Upper lobe of left lung (tissue), 6 donors: ENCODE measurements at places on chromosomes 3 and 15.

DNA sequence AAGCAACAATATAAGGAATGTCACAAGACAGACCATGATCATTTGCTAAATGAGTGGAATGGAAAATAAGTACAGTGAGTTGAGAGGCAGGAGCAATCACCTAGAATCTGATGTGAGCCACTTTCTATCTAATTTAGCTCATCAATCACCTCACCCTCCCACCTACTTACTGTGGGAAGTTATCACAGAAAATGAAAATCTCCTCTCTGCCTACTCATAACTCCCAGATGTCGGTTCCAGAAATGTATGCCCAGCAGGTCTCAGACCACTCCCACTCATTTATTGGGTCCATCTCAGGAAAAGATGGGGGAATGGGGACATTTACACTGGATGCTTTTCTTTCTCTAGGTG lies 270.9 kb downstream of the FHIT start:
- H3K36me3 ChIP-seq, result no peaks in the 10 kb centered on the region
- no peaks in the 10 kb centered on the region for H3K4me1 ChIP-seq
- no peak overlapping the region for H3K4me3 ChIP-seq
- DNase-seq, result no peak
- no peak overlapping the region for H3K27ac ChIP-seq
- H3K27me3 ChIP-seq, result no peaks in the 10 kb centered on the region

DNA sequence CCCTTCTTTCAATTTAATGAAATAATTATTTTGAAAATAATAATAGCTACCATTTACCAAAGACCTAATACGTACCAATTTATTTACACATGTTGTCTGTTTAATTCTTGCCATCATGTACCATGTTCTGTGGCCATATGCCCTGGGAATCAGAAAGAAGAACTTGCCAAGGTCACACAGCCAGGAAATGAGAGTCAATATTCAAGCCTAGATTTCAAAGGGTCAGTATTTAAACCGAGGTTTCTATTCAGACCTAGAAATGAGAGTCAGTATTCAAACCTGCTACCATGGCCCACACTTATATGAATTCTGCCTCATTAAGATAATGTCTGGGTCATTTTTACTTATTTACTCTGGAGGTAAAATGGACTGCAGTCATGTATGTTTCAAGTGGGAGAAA lies 103.6 kb upstream of the TBL1XR1 start:
- no peak overlapping the region for H3K4me3 ChIP-seq
- no peak overlapping the region for H3K27ac ChIP-seq
- H3K4me1 ChIP-seq, result peaks cover 10% of the 10 kb centered on the region
- H3K27me3 ChIP-seq, result no peaks in the 10 kb centered on the region
- DNase-seq, result no peak

DNA sequence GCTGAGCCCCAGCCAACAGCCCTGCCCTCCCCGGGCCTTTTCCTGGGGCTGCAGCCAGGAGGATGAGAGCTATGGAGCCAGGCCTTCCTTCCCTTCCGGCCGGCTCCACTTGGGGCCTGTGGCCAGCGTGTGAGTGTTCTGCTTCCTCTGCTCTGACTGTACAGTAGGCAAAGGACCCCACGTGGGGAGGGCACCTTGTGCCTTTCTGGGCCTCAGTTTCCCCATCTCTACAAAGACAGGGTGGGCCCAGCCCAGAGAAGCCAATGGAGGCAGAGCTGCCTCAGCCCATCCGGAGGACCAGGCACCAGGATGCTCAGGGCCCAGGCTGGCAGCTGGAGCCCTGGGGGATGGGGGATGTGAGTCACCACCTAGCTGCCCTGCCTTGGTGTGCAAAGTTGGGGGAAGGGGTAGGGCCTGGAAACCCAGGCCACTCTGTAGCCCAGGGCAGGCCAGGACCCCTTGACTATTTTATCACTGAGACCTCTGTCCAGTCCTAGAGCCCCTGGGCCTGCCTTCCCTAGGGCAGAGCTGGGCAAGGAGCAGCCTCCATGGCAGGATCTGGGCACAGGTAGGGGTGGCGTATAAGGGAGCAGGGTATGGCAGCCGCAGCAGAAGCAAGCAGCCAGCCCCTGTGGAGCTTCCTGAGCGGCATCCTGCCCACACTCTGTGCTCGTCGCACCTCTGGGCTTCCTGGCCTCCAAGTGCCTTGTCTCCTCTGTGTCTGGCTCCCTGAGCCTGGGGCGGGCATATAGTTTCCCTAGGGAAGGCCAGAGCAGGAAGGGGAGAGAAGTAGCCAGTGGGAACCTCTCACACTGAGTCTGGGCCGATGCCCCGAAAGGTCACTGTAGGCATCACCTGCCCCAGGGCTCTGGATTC lies 1.8 kb downstream of the PSTPIP1 start:
- peaks cover 21% of the 10 kb centered on the region for H3K4me1 ChIP-seq
- peak overlapping the region; percentile 69 for H3K27ac ChIP-seq
- H3K4me3 ChIP-seq, result peak overlapping the region; percentile 29
- H3K36me3 ChIP-seq, result no peaks in the 10 kb centered on the region
- H3K27me3 ChIP-seq, result no peaks in the 10 kb centered on the region
- no peak for DNase-seq

- no peaks in the 10 kb centered on the region for H3K36me3 ChIP-seq
- DNase-seq, result no peak
- no peaks in the 10 kb centered on the region for H3K27me3 ChIP-seq
- no peaks in the 10 kb centered on the region for H3K4me1 ChIP-seq
Observed at GRCh38 chr3:34178415-34178814, 380.0 kb downstream of the PDCD6IP start.

GRCh38 chr3:127625821-127626220 lies 3.2 kb upstream of the PODXL2 start:
- DNase-seq, result no peak
- no peak overlapping the region for H3K4me3 ChIP-seq
- no peaks in the 10 kb centered on the region for H3K36me3 ChIP-seq
- H3K27me3 ChIP-seq, result no peaks in the 10 kb centered on the region

GRCh38 chr3:4323246-4324027 lies 20.3 kb downstream of the SETMAR start:
- no peaks in the 10 kb centered on the region for H3K27me3 ChIP-seq
- DNase-seq, result no peak
- H3K4me1 ChIP-seq, result peaks cover 8% of the 10 kb centered on the region
- H3K27ac ChIP-seq, result no peak overlapping the region
- H3K36me3 ChIP-seq, result no peaks in the 10 kb centered on the region
- no peak overlapping the region for H3K4me3 ChIP-seq

GRCh38 chr3:37949866-37950265 lies 40.7 kb upstream of the VILL start:
- no peak for DNase-seq
- no peaks in the 10 kb centered on the region for H3K27me3 ChIP-seq
- peaks cover 37% of the 10 kb centered on the region for H3K4me1 ChIP-seq

GRCh38 chr3:142168514-142168913 lies 19.2 kb upstream of the TFDP2 start:
- H3K27me3 ChIP-seq, result no peaks in the 10 kb centered on the region
- no peak overlapping the region for H3K27ac ChIP-seq
- H3K4me1 ChIP-seq, result no peaks in the 10 kb centered on the region
- no peak overlapping the region for H3K4me3 ChIP-seq

DNA sequence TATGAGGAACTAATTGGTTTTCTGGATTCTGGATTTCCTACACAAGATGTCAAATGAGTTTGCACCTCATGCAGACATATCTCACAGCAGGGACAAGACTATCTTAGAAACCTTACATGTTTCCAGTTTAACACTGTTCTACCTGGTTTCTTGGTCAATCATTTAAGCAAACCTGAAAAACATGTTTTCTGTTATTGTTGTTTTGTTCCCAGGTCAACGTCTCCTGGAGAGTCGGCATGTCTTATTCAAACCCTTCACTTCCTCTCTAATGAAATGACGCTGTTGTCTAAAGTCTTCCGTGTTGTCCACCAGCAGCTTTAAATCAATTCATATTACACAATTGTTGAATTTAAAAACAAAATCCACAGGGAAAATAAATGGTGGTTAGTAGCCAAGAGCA lies 150.9 kb downstream of the CNTN3 start:
- no peak overlapping the region for H3K4me3 ChIP-seq
- no peaks in the 10 kb centered on the region for H3K36me3 ChIP-seq
- no peak for DNase-seq

DNA sequence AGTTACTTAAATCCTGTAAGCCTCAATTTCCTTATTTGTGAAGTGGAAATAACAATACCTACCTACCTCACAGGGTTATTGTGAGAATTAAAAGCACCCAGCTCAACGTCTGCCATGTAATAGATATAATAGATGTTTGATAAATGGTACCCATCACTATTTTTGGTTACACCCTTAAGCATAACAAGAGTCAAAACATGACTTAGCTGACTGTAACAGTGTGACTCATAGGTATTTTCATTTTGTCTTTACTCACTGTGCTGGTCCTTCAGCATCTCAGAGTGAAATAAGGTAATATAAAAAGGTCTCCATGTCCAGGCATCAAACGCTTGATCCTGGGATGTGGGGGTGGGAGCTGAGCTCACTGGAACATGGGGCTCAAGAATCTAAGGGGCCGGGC lies 3.1 kb downstream of the CPLX3 start:
- no peak for DNase-seq
- peaks cover 9% of the 10 kb centered on the region for H3K27me3 ChIP-seq
- H3K36me3 ChIP-seq, result no peaks in the 10 kb centered on the region
- H3K27ac ChIP-seq, result no peak overlapping the region

DNA sequence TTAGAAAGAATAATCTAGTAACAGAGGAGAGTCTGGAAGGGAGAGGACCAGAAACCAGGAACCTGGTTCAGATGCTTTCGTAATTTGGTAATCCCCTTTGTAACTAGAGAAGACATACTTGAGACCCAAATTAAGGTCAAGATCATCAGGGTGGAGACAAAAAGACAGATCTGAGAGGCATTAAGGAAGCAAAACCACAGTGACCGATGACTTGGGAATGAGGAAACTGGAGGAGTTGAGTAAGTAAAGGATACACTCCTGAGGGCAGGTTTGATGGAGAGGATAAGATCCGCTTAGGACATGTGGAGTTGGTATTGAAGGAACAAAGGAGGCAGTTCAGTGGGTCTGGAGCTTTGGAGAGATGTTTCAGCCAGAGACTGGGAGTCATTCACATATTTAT lies 23.6 kb upstream of the BCL2A1 start:
- H3K27me3 ChIP-seq, result no peaks in the 10 kb centered on the region
- no peak overlapping the region for H3K4me3 ChIP-seq

- H3K4me1 ChIP-seq, result peaks cover 8% of the 10 kb centered on the region
- DNase-seq, result no peak
- H3K27me3 ChIP-seq, result no peaks in the 10 kb centered on the region
- H3K4me3 ChIP-seq, result no peak overlapping the region
Observed at GRCh38 chr15:78977091-78977571, 32.3 kb upstream of the CTSH start.

GRCh38 chr3:44555723-44556122 lies 730 bp downstream of the ZKSCAN7 start:
- no peaks in the 10 kb centered on the region for H3K36me3 ChIP-seq
- no peak overlapping the region for H3K27ac ChIP-seq
- H3K4me3 ChIP-seq, result peak overlapping the region; percentile 71
- no peak for DNase-seq

- H3K27ac ChIP-seq, result peak overlapping the region; percentile 86
- no peak for DNase-seq
- H3K36me3 ChIP-seq, result no peaks in the 10 kb centered on the region
- peak overlapping the region; percentile 96 for H3K4me3 ChIP-seq
- H3K4me1 ChIP-seq, result peaks cover 38% of the 10 kb centered on the region
- no peaks in the 10 kb centered on the region for H3K27me3 ChIP-seq
Observed at GRCh38 chr3:183098536-183099025, 715 bp downstream of the MCCC1 start.

DNA sequence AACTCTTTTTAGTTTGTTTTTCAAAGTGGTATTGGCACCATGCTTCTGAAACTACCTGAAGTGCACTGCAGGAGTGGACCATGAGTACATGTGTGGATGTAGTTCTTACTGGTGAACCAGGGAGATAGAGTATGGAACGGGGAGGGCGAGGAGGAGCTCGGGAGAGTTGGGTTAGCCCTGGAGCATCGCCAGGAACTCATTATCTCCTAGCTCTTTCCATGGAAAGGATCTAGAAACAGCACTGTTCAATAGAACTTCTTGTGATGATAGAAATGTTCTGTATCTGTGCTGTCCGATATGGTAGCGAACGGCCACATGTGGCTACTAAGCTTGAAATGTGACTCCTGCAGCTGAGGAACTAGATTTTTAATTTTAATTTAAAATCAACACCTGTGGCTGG lies 47.3 kb downstream of the VGLL4 start:
- H3K4me3 ChIP-seq, result no peak overlapping the region
- H3K27ac ChIP-seq, result no peak overlapping the region
- peaks cover 24% of the 10 kb centered on the region for H3K4me1 ChIP-seq
- DNase-seq, result no peak
- H3K27me3 ChIP-seq, result no peaks in the 10 kb centered on the region

DNA sequence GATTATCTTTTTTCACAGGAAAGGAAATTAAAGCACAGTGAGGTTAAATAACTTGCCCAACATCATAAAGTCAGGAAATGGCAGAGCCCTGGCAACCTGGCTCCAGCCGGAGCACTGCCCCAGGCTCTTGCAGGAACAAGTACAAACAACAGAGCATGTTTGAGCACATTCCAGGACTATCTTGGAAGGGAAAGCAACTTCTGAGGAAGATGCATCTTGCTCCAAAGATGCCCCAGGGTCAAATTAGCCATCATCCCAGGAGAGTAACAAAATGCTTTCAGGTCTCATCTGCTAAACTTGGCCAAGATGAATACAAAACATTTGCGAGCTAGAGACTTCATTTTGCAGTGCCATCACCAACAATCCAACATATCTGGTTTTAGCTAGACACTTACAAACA lies 162.4 kb upstream of the LRRN1 start:
- no peaks in the 10 kb centered on the region for H3K4me1 ChIP-seq

GRCh38 chr15:88625943-88626741 lies 5.0 kb downstream of the AEN start:
- no peak overlapping the region for H3K4me3 ChIP-seq
- peaks cover 59% of the 10 kb centered on the region for H3K4me1 ChIP-seq
- no peak for DNase-seq
- no peak overlapping the region for H3K27ac ChIP-seq
- H3K36me3 ChIP-seq, result peaks cover 45% of the 10 kb centered on the region

GRCh38 chr3:170705131-170705530 lies 119.3 kb upstream of the SLC7A14 start:
- H3K4me1 ChIP-seq, result no peaks in the 10 kb centered on the region
- H3K27ac ChIP-seq, result no peak overlapping the region
- DNase-seq, result no peak
- H3K36me3 ChIP-seq, result no peaks in the 10 kb centered on the region
- H3K27me3 ChIP-seq, result no peaks in the 10 kb centered on the region
- H3K4me3 ChIP-seq, result no peak overlapping the region

GRCh38 chr3:179608931-179609720 lies 4.5 kb downstream of the NDUFB5 start:
- DNase-seq, result no peak
- no peaks in the 10 kb centered on the region for H3K27me3 ChIP-seq
- H3K4me3 ChIP-seq, result no peak overlapping the region
- no peaks in the 10 kb centered on the region for H3K36me3 ChIP-seq

GRCh38 chr15:95025924-95026728 lies 794.8 kb downstream of the MCTP2 start:
- H3K4me3 ChIP-seq, result no peak overlapping the region
- H3K36me3 ChIP-seq, result no peaks in the 10 kb centered on the region
- H3K4me1 ChIP-seq, result no peaks in the 10 kb centered on the region
- no peak for DNase-seq

DNA sequence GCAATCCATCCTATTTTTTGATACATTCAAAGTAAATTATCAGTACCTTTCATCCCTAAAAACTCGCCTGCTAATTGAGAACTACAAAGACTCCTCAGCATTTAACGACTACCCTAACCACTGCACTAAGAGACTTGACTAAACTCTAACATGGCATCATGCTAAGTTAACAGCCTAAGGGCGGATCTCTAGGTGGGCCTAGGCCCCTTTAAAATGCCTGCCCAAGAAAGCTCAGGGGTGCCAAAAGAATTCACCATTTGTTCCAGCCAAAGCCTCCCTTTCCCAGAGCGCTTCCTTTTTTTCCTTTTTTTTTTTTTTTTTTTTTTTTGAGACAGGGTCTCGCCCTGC lies 568 bp upstream of the NEK4 start:
- no peaks in the 10 kb centered on the region for H3K27me3 ChIP-seq
- no peak for DNase-seq
- peaks cover 5% of the 10 kb centered on the region for H3K36me3 ChIP-seq
- H3K4me1 ChIP-seq, result peaks cover 12% of the 10 kb centered on the region
- peak overlapping the region; percentile 91 for H3K4me3 ChIP-seq
- peak overlapping the region; percentile 85 for H3K27ac ChIP-seq
